CD4-positive, alpha-beta T cell treated with Interleukin-10 for 1 hour (primary cell): ENCODE measurements at places on chromosomes 5 and 9.

- no peak for DNase-seq
These were observed 151.8 kb downstream of the ENTREP1 start for GRCh38 chr9:69476797-69477196.

DNA sequence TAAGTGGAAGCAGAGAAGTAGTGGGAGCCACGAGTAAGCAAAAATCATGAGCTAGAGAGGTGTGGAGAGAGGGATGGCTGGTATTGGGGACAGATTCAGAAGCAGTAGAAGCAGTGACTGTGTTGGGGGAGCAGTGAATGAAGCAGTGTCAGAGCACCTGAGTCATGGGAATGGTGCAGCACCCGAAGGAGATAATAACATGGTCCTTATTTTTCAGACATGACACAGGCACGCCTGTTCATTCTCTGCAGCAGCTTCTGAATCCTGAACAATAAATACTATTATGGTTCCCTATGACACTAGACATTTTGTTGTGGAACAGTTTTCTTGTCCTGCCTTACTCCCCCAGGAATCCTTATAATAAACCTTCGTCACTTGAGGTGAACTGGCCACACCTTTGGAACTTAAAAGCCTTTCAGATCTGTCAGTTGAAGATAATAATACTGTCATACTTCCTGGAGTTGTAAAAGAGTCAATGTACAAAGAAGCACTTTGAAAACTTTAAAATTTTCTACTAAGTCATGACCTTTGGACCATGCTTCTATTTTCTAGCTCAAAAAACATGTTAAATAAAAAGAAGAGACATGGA, 7.0 kb upstream of the RASA1 start:
- DNase-seq, result no peak

GRCh38 chr9:109401169-109401989, 80.5 kb upstream of the EPB41L4B start:
- peak; percentile 15 for DNase-seq

DNA sequence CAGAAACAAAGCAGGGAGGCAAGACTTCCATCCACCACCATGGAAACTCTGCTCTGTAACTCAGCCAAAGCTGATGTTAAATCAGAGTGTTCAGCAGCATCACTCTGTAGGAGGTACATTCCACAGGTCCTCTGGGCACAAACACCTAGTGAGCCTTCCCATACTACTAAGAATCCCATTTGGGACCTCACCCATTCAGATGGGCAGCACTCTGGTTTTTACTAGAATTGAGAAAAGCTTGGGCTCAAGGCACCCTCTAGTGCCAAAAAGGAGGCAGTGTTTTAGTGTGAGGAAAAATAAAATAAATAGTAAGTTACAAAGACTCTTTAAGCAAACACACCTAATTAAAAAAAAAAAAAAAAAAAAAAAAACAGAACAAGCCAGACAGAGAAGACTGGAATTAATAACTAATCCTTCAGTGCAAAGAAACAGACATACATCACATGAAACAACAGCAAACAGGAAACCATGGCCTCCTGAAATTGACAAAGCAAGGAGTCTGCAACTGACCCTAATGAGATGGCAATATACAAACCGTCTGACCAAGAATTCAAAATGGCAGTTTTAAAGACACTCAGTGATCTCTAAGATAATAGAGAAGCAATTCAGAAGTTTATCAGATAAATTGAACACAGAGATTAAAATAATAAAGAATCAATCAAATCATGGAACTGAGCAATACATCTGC, 159.5 kb downstream of the GNA14 start:
- DNase-seq, result no peak

GRCh38 chr9:127990554-127990953, 9.8 kb upstream of the EEIG1 start:
- DNase-seq, result no peak

- DNase-seq, result no peak
These were observed 437.9 kb downstream of the RAB3C start for GRCh38 chr5:59020611-59021285.

GRCh38 chr5:6449465-6450158, 953 bp downstream of the UBE2QL1 start:
- no peak for DNase-seq

DNA sequence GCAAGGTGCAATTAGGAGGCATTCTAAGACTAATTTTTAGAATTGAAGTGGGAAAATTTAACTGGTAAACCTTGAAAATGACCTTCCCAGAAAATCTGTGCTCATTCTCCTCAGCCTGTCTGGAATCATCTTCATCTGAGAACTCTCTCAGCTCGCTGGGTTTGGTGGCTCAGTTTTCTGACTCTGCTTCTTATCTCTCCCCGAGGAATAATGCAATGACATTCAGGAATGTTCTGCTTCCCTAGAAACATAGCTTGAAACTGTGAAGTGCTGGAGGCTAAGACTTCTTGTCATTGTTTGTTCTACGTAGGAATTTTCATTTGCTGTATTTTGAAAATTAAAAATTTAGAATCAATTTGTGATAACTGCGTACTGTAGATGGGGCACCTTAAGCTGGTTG, 86.6 kb downstream of the KCNN2 start:
- DNase-seq, result no peak

DNA sequence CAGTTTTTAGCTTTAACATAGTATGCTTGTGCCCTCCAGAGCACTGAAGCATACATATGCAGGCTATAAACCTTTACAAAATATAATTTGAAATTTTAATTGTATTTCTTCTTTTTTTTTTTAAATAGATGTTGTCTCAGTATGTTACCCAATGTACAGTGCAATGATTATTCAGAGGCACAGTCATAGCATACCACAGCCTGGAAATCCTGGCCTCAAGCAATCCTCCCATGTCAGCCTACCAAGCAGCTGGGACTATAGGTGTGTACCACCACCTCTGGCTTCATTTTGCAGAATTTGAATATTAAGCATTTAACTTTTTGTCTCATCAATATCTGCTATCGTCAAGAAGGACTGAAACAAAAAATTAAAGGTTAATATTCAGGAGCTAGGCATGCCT, 16.9 kb upstream of the ZNF782 start:
- no peak for DNase-seq
